Ureter (tissue), 1 donor: ENCODE measurements at places on chromosomes 12 and 14. TPM values are rescaled to one million over a fixed set of nuclear protein-coding genes. Genes with fewer than 3 reads are reported as not detected.

Gene CATSPERB
- 7.3 TPM for total RNA-seq

Gene NRDE2
- total RNA-seq, result 38.0 TPM

Gene BIN2
- total RNA-seq, result 5.0 TPM

Gene SSTR1
- total RNA-seq, result 2.9 TPM

Gene SPTB
- total RNA-seq, result 1.9 TPM

- DNase-seq, result no peak
Observed at GRCh38 chr14:45284802-45285201, 31.8 kb upstream of the MIS18BP1 start.

DNA sequence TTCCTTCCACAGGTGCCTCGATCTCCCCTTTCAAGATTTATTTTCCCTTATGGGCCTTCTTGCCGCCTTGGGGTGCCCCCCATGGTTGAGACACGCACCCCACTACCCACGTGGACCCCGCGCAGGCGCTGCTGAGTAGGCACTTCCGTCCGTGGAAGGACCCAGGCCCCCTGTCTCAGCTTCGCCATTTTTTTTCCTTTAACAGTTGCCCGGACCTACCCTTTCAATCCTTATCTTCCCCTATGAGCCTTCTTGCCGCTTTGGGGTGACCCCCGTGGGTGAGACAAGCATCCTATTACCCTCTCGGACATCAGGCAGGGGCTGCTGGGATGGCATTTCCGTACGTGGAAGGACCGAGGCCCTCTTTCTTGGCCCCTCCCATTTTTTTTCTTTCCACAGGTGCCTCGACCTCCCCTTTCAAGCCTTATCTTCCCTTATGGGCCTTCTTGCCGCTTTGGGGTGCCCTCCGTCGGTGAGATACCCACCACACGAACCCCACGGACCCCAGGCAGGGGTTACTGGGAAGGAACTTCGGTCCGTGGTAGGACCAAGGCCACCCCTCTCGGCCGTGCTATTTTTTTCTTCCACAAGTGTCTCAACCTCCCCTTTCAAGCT lies 268.2 kb downstream of the ALG10 start:
- DNase-seq, result no peak
